SJSA1 (cell line): ENCODE measurements at places on chromosomes 16 and 17. TPM values are rescaled to one million over a fixed set of nuclear protein-coding genes. Genes with fewer than 3 reads are reported as not detected.

DNA sequence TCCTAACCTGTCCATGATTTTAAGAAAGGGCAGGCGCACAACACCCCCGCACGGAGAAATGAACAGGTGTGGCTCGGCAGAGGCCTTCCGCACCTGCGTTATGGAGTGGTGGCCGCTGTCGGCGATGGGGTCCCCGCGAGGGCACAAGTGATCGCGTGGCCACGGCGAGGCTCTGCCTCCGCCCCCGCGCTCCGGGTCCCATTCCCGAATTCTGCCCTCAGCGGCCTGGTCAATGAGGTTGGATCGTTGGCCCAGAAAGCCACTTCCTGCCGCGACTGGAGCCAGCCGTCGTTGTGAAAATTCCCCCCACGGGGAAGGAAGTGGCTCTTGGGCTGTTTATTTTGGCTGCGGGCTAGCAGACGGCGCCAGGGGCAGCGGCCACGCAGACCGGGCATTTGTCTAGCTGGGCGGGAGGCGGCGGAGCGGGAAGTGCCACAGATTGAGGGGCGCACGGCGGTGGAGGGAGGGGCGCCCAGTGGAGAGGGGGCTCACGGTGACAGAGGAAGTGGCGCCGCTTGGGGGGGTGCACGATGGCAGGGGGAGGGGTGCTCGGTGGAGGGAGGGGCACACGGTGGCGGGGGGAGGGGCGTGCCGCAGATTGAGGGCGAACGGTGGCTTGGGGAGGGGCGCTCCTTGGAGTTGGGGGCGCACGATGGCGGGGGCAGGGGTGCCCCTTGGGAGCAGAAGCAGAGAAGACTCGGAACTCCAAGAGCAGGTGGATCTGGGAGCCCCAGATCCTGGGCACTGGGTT, 25.0 kb downstream of the MRC2 start:
- DNase-seq, result peak; percentile 95

DNA sequence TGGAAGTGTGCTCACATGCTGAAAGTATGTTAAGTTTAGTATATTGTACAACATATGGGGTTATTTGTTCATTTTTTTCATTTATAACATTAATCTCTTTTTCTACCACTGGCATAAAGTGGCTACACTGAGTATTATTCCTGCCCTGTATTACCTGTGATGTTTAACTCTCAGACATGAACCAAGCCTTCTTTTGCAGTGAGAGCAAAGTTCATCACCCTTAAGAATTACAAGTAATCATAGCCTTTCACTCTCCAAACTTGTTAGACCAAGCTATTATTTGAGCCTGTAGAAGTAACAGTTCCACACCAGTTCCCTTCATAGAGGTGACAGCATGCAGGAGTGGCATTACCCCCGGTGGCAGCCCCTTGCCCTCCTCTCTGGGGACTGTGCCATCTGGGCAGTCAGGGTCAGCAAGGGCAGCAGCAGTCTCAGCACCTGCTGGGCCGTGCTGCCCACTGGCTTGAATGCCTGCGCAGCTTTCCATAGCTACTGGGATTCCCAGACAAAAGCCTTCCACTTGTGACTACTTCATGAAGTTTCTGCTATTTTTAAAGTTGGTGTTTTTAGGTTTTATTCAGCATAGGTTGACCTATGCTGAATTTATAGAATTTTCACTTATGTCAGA, 71.3 kb downstream of the TMC6 start:
- DNase-seq, result no peak

The CYBC1 gene
- total RNA-seq, result 71.4 and 106 TPM in 2 replicates

The INCA1 gene
- total RNA-seq, result 1.1 and 2.7 TPM in 2 replicates
